ENCODE measurements at places on chromosomes 2 and 18.

- DNase-seq, result no peak
Observed at GRCh38 chr18:77069931-77070330, 62.7 kb downstream of the MBP start.

DNA sequence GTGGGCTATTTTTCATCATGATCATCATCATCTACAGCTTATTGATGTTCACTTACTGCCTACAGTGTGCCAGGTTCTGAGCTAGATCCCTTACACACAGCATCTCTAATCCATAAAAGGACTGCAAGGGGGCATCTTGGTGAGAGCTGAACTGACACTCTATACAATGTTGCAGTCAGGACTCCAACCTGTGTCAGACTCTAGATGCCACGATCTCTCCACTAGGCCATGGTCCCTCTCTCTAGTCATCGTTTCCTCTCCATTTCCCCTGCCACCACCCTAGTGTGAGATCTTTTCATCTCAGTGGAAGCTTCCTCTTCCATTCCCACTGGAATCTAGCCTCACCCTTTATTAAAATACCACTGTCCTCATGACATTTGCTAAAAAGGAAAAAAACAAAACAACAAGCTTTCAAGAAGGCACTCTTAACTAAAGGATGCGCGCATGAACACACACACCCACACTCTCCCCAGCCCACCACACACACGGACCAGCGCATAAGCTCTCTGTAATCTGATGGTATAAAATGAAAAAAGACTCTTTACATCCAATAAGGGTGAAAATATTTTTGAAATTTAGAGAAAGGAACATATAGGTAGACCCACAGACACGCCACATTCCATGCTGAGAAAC is 93.4 kb upstream of the THOC1 start:
- DNase-seq, result no peak

DNA sequence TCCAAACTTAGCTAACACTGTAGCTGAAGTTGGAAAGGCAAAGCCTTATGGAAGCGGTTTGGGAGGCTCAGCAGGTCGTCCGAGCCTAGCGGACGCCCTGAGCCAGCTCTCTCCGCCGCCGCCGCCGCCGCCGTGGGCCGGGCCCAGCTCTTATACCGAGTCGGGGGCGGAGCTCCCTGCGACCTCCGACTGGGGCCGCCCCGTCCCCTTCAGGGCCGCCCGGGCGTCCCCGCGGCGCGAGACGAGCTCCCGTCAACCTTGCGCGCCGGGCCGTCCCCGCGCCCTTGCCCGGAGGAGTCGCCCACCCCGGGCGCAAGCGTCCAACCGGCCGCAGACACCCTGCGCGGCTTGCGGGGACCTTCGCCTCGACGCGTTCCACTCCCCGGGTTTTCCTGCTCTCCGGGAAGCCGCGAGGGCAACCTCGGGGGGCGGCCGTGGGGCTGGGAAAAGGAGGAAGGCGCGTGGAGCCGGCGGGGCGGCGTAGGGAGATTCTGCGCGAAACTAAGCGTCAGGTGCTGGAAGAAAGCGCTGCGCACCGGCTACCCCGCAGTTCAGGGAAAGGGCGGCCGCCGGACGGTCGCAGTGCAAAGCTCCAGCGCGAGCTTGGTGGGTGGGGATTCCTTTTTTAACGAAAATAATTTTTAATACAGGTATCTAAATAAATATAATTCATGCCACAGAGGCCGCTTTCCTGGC is at the start of gene SLC40A1:
TSS of gene SLC40A1 (minus strand) at position 129 of the 696 bp plus-strand sequence. CDS start 326 bp downstream, outside the sequence.
- peak; percentile 14 for DNase-seq

GRCh38 chr2:239935789-239936758 is 89.1 kb downstream of the NDUFA10 start:
- no peak for DNase-seq

DNA sequence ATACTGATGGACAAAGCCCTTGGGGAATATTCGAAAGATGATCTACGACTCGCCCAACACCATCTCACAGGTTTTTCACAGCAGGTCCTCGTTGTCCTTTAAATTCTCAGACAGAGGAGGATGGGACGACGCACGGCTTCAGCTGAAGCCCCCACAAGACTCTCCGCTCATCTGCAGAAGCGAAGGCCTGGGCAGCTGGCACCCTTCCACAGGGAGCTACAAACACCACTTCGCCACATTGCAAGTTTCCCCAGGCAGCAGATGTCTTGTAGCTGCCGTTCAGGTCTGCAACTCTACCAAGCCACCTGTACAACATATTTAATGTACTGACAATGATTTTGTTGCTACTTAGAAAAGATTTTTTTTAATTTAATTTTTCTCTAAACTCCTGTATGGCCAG is 642.9 kb downstream of the ZEB2 start:
- no peak for DNase-seq

- DNase-seq, result no peak
Observed at GRCh38 chr2:23695214-23695889, 231.6 kb downstream of the ATAD2B start.

GRCh38 chr18:427005-427404 is 73.5 kb downstream of the COLEC12 start:
- peak; percentile 66 for DNase-seq

- DNase-seq, result peak; percentile 42
Observed at GRCh38 chr2:240435457-240435947, at the start of gene GPC1. GPC1 (plus strand) TSS chr2:240435663; CDS start chr2:240435919, 256 bp downstream.

GRCh38 chr2:191462370-191462769 is 215.6 kb upstream of the NABP1 start:
- DNase-seq, result no peak

DNA sequence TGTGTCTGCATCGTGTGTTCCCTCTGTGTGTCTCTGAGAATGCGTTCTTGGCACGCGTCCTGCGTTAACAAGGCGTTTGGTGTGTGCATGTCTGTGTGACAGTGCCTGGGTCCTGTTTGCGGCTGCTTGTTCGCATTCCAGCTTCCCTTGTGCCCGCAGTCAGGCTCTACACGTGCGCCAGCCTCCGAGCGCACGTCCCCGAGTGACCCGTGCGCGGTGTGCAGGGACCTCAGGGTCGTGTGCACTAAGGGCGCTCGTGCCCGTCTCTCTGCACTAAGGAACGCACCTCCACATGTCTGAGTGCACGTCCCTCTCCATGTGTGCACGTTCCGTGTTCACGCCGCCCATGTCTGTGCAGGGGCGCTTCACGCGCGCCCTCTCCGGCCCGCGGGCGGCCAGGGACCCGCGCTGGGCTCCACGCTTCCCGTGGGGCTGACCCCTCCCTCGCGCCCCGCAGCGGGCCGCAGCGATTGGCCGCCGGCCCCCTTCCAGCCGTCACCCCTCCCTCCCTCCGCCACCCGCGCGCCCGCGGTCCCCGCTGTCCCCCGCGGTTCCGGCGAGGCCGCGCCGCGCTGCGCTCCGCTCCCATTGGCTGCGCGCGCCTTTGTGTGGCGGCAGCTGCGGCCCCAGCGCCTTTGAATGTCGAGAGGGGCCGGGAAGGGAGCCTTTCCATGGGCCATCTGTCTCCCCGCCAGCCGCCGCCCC is 229.4 kb downstream of the HAUS1 start:
- no peak for DNase-seq

GRCh38 chr18:55908901-55909366 is 320.9 kb upstream of the TCF4 start:
- no peak for DNase-seq

DNA sequence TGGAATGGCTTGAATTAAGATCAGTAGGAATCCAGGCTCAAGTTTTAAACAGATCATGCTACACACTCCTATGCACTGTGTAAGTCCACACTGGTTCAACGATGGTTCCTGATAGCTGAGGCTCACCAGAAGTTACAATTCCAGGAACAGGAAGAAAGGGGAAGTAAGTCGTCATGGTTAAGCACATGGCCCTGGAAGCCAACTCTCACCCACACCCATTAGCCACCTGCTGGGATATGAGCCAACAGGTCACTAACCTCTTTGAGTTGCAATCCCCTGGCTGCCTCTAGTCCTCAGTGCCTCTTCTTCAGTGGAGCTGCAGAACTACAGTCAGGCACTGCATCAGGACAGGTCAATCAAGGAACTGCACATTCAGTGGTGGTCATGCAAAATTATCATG is 133.5 kb downstream of the TMEM182 start:
- DNase-seq, result no peak

- no peak for DNase-seq
Observed at GRCh38 chr2:128300151-128301020, 18.3 kb downstream of the HS6ST1 start.

DNA sequence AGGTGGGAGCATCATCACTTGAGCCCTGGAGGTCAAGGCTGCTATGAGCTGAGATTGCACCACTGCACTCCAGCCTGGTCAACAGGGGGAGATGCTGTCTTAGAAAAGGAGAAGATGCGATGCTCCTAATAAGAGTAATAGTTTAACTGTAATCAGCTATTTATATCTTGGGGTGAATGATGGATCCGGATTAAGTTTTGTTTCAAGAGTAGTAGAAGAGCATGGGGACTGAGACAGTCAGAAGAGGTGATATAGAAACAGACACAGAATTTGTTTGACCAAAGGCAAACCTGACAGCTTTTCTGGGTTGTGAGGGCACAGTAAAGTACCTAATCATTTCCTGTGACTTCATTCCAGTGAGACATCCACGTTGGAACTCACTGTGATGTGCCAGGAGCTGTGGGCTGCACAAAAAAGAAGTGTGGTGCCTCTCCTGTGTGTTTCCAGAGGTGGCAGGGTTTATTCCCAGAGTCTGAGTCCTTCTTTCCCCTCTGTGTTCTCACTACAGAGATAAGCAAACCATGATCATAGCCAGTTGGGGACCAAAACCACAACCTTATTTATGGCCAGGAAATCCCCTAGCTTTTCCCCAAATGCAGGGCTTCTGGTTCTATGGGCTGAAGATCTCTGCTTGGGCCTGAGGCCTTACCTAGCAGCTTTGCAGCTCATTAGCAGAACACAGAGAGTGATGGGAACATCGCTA is 113.7 kb downstream of the XRCC5 start:
- DNase-seq, result peak; percentile 41

DNA sequence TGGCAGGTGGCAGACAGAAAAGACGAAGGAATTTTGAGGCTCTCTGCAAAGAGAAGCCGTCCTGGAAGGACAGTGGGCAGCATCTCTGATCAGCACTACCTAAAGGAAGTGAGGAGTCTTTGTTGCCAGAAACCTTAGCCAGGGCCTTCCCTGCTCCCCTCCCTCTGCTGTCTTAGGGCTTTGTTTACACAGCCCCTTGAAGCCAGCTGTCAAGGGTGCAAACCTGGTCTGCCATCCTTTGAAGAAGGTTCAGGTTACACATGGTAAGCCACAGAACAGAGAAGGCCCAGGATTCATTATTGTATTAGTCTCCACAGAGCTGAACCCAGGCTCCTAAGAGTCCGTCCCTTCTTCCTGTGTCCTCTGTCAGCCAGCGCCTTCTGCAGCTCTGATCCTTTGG is 356.7 kb downstream of the TGIF1 start:
- no peak for DNase-seq

GRCh38 chr18:37261246-37261840 is 304.3 kb downstream of the CELF4 start:
- no peak for DNase-seq

- DNase-seq, result no peak
Observed at GRCh38 chr2:219634951-219635751, 7.7 kb downstream of the SLC4A3 start.

DNA sequence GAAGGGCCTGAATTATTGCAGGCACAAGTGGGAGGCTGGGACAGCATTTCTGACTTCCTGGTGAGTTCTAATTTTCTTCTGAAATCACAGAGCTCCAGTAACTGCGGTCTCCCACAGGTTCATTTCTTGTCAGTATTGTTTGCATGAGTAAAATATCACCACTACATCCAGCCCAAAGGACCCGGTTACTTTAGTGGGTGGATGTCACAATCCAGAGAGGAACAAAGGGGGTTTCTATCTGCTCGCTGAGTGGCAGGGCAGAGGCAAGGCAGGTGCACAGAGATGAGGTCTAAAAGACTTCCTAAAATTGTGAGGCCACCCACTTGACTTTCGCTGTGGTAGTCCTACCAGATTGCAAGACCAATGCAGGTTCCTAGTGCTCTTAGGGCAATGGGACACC is 800.4 kb upstream of the ID2 start:
- DNase-seq, result no peak

- no peak for DNase-seq
Observed at GRCh38 chr2:226578879-226579278, 220.7 kb downstream of the IRS1 start.

- no peak for DNase-seq
Observed at GRCh38 chr2:60671966-60672365, 84.1 kb upstream of the PAPOLG start.

DNA sequence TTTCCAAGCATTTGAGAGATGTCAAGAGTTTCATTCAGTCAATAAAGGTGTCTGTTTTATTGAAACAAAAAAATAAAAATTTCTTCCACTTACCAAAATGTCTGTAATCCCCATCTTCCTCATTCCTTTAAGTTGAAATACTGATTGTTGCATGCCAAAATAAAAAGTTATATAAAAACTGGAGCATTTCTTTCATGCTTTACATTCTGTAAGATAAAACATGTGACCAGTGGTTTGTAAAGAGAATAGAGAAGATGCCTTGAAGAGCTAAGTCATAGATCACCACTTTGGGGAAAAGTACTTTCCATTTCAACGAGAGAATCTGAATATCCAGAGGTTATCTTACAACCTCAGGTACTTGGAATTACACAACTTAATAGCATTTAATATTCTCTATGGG is 35.9 kb upstream of the MYO1B start:
- DNase-seq, result no peak

GRCh38 chr18:46856973-46857372 is 60.3 kb downstream of the PIAS2 start:
- DNase-seq, result no peak

- peak; percentile 72 for DNase-seq
Observed at GRCh38 chr2:55049043-55049820, 1.0 kb downstream of the RTN4 start.

DNA sequence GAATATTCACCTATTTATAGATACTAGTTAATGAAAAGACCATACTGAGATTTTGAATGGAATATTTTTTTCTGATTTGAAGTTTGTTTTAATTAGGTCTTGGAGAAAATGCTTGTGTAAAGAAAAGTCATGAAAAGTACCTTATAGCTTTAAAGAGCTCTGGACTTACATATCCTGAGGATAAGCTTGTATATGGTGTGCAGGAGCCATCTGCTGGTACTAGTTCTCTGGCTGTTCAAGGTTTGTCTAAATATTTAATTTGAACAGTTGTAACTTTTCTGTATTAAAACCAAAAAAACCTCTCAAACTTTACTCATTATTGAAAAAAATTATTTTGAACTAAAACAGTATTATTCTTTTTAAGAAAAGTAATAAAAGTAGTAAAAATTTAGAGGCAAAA is 50.1 kb downstream of the UBR3 start:
- no peak for DNase-seq

DNA sequence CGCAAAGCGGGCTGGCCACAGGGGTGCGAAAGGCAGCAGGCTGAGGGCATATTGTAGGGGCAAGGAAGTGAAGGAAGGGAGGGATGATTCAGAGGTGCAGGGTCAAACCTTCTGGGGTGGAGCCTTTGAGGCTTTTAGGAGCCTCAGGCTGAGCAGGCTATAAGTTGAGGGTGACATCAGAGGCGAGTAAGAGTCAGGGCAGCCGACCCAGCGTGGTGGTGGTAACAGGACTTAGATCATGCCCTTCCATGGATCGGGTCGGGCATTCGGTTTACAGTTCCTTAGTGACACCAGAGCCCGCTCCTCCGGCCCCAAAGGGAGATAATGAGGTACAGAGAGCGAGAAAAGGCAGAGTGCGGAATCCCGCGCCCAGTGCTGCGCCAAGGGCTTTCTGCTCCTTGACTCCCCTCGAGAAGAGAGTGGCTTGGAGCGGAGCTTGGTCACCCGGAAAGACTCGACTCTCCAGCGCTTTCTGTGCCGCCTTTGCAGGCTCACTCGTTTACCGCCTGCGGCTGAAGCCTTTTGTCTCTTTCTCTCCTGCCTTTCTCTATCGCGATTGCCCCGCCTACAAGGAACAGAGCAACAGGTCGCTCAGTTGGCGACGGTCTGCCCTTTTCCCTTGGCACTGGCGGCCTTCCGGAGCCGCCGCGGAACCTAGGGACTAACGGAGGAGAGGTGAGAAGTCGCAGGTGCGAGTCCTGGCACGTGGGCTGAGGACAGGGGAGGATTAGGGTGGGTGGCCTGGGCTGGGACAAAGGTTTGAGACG is 720 bp downstream of the LBX2 start:
- no peak for DNase-seq
